ENCODE measurements at places on chromosomes 7 and 10.
A peak's percentile ranks its signal among the peaks of the same experiment; 100 is the strongest.

DNA sequence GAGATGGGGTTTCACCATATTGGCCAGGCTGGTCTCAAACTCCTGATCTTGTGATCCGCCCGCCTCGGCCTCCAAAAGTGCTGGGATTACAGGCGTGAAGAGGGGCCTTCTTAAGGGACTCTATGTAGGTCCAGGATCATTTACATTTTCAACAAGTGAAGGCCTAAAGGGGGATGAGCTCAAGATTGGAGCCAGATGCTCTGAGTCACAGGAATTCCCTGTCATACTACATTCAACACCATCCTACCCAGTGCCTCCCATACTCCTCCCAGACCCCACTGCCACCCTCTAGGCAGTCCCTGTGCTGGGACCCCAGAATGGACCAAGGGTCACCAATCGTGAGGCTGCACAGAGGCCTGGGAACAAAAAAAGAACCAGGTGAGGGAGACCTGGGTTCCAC lies 29.9 kb downstream of the CYTH3 start:
- no peak for DNase-seq

DNA sequence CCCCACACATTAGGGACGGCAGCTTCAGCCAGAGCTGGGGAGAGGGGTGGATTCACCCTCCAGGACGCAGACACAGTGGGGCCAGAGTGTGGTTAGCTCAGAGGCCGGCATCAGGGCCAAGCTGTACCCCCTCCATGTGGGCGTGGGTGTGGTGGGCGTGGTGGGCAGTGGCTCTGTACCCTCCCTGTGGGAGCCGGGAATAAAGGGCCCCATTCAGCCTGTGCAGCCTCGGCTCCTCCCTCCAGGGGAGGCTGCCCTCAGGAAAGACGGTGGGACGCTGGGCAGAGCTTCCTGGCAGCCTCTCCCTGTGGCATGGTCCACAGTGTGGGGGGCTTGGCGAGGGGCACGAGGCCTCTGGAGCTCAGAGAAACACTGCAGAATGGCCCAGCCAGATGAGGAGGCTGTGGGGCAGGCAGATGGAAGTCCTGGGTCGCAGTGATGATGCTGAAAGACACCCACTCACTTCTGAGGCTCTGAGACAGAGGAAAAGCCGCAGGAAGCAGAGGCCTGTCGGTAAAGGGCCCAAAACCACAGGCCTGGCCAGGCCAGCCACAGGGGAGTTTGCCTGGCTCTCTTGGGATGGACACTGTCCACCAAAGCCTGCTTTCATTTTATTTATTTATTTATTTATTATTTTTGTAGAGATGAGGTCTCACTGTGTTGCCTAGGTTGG lies 108.0 kb downstream of the SH3PXD2A start:
- no peak for DNase-seq

DNA sequence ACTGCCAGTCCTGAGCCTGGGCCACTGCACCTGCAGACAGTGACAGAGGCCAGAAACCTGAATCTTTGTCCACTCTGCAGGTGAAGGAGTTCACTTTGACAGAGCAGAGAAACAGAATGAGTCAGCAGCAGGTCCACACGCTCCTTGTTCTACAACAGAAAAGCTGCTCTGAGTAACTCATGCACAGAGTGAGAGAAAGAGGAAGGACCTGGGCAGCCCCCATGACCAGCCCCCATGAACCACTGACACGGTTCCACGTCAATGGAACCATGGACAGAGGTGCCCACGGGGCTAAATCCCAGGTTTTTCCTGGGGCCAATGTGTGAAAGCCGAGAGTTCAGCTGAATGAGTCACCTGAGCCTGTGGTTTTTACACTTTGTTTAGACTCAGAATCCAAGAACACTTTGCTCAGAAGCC lies 40.8 kb upstream of the CTBP2 start:
- no peak for DNase-seq

GRCh38 chr10:27500886-27501285 lies 3.2 kb upstream of the RAB18 start:
- no peak for DNase-seq

GRCh38 chr10:21525367-21526187 lies at the start of gene SKIDA1:
SKIDA1 (minus strand) TSS chr10:21525682; CDS start chr10:21517822, 7,860 bp downstream.
- peak; percentile 22 for DNase-seq

DNA sequence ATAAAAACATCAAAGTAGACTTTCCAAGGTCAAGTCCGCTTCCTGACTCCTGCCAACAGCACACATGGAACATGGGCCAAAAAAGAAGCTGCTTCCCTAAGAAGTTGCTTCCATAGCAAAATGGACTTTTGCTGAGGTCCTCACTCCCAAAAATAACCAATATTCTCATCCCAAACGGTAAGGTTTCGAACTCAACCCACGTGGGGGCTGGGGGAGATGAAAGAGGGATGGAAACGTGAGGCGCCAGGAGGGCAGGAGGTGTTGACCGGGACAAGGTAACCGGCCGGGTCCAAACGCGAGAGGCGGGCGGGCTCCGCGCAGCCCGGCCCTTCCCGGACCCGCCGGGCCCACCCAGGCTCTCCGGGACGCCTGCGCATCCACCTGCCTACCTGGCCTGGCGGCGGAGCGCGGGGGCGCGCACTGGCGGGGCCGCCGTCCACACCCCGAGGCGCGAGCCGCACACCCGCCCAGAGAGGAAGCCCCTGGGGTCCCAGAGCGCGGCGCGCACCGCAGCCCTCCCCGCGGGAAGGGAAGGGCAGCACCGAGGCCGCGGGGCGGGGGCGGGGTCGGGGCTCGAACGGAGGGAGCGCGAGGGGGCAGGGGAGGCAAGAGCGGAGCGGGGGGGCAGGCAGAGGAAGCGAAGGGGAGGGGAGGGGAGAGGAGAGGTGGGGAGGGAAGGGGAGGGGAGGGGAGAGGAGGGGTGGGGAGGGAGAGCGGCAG lies 742 bp downstream of the LMBR1 start:
- DNase-seq = peak; percentile 71

DNA sequence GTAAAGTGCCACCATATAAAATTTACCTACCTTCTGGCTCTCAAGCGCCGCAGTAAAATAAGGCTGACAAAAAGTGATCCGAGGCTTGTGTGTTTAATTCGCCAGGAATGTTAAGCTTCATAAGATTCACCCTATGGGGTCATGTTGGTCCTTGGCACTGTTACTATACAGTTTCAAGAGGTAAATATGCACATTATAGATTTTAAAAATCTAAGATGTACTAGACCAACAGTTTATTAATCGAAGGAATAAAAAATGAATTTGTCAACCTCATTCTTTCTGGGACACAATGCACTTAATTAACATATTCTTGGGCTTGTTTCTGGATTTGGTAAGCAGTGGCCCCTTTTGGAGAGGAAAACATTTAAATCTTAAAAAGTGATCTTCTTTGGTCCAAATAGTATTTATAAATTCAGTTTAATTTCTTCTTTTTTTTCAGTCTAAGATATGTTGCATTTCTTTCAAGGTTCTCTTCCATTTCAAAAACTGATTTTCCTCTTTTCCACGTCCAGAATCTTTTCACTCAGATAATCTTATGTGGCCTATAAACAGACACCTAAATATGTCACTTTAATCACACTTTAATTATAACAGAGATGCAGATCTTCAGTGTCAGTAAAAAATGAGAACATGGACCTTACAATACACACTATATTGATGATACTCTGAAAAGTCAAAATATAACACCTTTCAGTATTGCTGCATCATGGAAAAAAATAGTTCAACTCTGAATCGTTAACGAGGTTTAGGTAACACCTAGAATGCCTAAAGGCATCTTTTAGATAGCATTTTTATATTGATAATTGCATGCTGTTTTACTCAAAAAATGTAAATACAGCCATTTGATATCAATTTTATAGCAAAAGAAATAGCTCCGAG lies 3.8 kb upstream of the SKIDA1 start:
- no peak for DNase-seq

DNA sequence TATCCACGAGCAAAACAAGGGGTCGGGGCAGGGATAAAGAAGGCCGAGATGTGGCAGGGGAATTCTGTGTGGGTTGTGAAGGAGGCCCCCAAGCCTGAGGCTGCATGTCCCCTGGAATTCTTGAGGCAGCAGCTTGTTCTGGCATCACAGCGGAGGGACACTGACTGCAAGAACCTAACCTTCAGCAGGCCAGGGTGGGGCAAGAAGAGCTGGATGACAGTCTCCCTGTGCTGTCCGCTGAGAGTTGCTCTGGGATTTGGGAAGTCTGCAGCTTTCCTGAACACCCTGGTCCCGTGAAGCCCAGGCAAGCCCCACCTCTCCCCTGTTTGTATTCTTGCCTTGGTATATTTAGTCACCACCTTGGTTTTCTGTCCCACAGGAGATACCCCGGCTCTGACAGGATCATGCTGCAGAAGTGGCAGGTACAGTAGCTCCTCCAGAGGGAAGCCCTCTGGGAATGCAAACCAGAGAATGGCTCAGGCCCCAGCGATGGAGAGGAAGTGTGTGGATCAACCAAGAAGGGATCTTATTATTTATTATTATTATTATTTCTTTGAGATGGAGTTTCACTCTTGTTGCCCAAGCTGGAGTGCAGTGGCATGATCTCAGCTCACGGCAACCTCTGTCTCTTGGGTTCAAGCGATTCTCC lies 1.9 kb upstream of the LRRC18 start:
- no peak for DNase-seq

DNA sequence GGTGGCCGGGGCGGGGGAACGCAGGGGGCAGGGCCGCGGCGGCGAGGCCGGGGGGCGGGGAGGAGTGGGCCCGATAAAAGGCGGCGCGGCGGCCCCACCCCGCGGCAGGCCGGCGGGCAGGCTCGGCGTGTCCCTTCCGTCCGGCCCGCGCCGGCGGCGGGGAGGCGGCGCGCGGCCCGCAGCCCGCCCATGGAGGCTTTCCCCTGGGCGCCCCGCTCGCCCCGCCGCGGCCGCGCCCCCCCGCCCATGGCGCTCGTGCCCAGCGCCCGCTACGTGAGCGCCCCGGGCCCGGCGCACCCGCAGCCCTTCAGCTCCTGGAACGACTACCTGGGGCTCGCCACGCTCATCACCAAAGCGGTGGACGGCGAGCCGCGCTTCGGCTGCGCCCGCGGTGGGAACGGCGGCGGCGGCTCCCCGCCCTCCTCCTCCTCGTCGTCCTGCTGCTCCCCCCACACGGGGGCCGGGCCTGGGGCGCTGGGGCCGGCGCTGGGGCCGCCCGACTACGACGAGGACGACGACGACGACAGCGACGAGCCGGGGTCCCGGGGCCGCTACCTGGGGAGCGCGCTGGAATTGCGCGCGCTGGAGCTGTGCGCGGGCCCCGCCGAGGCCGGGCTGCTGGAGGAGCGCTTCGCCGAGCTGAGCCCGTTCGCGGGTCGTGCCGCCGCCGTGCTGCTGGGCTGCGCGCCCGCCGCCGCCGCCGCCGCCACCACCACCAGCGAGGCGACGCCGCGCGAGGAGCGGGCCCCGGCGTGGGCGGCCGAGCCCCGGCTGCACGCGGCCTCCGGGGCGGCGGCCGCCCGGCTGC lies at the start of gene NANOS1:
TSS of gene NANOS1 (plus strand) at position 102 of the 808 bp plus-strand sequence. CDS start at position 190, 88 bp downstream.
- DNase-seq = peak; percentile 26

GRCh38 chr7:156198277-156198676 lies 386.0 kb upstream of the SHH start:
- no peak for DNase-seq

- DNase-seq = no peak
Observed at GRCh38 chr10:37947526-37947925, 28.9 kb downstream of the ZNF25 start.

DNA sequence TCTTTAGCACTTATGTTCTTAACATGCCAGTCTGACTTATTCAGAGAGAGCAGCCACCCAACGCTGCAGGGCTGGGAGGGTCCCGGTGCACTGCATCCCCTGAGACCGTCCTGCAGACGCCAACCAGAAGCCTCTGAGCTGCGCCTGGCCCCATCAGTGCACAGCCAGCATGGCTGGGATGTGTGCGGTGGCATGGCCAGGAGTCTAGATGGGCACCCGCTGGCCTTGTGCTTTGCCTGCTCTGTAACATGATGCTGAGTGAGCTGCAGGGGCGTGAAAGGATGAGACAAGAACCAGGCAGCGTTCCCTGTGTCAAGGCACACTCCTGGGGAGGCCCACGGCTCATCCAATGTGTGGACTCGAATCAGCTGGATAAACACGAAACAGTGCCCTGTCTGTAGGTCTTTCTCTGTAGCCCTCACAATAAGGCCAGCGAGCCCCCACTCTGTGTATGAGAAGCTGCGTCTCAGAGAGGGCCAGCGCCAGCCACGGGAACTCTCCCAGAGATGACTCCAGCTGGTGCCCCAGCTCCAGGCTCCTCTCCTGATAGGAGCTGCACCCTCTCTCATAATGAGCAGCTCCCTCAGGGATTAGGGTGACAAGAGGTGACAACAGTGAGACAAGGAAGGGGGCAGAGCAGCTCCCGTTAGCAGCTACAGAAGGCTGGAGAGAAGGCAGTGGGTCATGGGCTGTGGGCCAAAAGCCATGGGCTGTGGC lies 96.8 kb downstream of the TNS3 start:
- DNase-seq = no peak

- DNase-seq = no peak
Observed at GRCh38 chr7:40742270-40742669, 607.5 kb downstream of the SUGCT start.

DNA sequence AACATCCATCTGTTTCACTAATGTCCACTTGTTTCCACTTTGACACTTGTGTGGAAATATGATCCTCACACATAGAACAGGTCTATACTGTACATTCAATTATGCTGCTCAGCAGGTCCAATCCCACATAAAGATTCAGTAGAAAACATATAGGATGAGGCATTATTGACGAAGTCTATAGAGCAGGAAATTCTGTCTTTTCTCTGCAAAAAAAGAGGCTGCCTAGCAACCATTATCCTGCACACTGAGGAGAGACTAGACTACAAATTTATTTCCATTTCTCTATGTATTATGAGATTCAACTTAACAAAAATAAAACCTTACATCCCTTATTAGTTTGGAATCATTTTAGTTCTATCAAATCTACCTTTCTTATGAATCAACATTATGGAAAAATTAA lies 204.6 kb upstream of the POM121L12 start:
- DNase-seq = no peak

DNA sequence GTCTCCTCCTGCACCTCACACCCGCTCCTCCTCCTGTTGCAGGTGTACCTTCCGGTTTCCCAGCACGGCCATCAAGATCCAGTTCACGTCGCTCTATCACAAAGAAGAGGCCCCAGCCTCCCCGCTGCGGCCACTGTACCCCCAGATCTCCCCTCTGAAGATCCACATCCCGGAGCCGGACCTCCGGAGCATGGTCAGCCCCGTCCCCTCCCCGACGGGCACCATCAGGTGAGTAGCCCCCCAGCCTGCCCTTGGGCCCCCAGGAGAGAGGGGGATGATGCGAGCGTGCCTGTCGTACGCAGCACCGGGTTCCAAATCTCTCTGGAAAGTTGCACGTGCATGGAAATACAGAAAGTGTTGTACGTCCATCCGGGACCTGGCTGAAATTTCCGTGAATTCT lies 34.6 kb upstream of the AP5Z1 start:
- no peak for DNase-seq

- no peak for DNase-seq
Observed at GRCh38 chr7:151260883-151261282, 12.4 kb upstream of the SMARCD3 start.

Data from stimulated activated naive CD4-positive, alpha-beta T cell (primary cell).